ENCODE measurements at places on chromosomes 6 and 20. TPM values are rescaled to one million over a fixed set of nuclear protein-coding genes. Genes with fewer than 3 reads are reported as not detected.

The NNAT gene
- polyA plus RNA-seq = not detected

The DAAM2 gene
- 8.5 TPM for polyA plus RNA-seq

The TP53TG5 gene
- 0.03 TPM for polyA plus RNA-seq

The ITPR3 gene
- 75.3 TPM for polyA plus RNA-seq

The GPLD1 gene
- 0.60 TPM for polyA plus RNA-seq

DNA sequence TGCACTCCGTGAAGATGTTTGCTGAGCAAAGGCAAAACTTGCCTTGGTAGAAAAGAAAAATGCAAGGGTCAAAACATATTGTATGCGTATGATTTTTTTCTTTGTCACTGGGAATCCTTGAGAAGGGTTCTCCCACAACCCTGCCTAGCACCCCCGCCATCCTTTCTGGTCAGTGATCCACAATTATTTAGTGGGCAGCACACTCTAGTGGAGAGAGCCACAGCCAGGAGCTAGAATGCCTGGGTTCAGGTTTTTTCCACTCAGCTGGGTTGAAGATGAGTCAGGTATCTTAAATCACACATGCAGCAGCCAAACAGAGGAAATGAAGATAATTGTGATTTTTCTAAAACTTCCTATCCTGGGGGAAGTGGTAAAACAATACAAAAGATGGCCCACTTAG is 243.1 kb downstream of the PKHD1 start:
- DNase-seq = no peak
